Activated CD8-positive, alpha-beta memory T cell treated with anti-CD3 and anti-CD28 coated beads for 1 hour (primary cell): ENCODE measurements at places on chromosomes 6 and 20.

DNA sequence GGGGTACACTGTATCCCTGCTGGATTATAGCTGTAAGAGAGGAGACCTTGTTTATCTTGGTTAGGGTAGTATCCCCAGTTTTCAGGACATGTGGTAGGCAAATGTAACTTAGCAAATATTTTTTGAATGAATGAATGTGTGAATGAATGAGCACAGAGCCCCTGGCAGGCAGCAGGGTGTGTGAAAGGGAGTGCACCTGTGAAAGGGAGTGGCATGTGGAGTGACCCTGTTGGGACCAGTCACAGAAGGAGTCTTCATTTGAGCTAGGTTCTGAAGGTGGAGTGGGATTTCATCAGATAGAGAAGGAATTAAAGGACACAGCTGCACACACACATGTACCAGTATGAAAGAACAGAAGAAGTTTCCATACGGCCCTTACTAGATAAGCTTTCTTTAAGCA lies 4.9 kb downstream of the SMAP1 start:
- DNase-seq = no peak

DNA sequence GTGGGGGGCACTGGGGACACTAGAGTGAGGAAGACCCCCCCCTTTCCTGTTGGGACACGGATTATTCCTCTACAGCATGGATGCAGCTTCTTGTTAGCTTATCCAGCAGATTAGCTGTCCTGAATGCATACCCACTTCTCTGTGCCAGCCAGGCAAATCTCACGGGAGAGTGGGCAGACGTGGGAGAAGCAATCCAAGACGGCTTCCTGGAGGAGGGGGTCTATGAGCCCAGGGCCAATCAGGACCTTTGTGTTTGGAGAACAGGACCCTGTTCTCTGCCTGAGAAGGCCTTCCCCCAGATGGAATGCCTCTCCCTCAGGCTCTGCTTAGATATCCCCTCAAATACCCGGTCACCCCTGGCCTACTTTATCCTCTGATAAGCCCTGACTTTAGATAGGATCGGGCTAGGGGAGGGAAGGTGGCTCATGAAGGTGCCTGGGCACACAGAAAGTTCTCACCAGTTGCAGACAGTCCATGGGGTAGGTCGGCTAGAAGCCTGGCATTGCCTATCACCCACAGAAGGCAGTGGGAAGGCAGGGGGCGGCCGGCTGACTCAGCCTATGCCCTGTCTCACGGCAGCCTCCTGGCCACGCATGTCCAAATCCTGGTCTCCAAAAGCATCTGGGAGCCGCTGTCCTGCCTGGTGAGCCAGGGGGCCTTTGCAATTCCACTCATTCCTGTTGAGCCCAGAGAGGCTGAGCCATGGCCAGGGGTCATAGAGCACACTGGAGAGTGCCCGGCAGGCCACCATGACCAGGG lies 34.7 kb downstream of the SUN5 start:
- DNase-seq = no peak

DNA sequence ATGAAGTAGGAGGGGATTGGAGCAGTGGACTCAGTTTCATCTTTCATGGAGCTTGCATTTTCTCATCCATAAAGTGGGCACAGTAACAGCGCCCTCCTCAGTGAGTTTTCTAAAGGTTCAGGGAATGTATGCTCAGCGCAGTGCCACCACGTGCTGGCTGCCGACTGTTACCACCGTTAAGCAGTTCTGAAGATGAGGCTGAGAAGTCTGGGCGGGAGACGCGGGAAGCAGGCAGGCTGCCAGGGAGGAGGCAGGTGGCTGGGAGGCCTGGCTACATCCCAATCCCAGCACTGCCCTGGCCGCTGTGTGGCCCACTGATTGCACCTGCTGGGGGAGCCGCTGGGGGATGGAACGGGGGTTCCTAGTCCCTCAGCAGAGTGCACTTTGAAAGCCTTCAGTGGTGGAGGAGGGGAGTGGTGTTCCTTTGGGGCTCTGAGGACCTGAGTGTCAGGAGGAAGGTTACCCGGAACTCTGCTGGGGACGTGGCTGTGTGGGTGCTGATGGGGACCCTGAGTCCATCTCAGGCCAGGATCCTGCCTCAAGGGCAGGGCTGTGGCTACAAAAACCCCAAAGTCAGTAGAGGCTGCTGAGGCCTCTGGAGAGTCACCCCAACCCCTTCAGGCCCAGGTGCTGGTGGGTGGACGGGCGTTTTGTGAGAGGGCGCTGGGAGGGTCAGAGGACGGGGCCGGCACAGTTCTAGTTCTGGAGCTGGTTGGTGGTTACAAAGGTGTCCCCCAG lies 28.0 kb upstream of the PHACTR3 start:
- no peak for DNase-seq

GRCh38 chr20:4870906-4871305 lies 130.4 kb downstream of the SLC23A2 start:
- DNase-seq = no peak

- no peak for DNase-seq
Observed at GRCh38 chr6:106180208-106180607, 94.1 kb downstream of the PRDM1 start.

GRCh38 chr6:125834348-125834747 lies 43.6 kb downstream of the NCOA7 start:
- no peak for DNase-seq

DNA sequence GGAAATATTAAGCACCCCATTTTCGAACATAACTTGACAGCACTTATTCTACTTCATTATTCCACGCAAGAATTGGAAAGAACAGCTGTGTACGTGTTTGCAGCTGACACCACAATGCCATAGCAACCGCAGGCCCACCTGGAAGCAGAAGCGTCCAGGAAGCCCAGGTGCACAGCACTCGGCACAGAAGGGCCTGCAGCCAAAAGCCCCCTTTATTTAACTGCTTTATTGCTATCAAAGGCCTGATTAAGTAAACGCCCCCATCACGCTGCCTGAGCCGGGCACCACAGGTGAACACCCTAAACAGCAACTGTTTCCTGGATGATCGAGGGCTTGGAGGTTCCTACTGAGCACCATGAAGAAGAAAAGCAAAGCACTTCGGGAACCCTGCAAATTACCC lies 6.3 kb downstream of the TAF4 start:
- DNase-seq = no peak

- no peak for DNase-seq
Observed at GRCh38 chr6:149461670-149462069, 23.1 kb downstream of the ZC3H12D start.

GRCh38 chr6:84871925-84872324 lies 107.5 kb upstream of the TBX18 start:
- DNase-seq = no peak

DNA sequence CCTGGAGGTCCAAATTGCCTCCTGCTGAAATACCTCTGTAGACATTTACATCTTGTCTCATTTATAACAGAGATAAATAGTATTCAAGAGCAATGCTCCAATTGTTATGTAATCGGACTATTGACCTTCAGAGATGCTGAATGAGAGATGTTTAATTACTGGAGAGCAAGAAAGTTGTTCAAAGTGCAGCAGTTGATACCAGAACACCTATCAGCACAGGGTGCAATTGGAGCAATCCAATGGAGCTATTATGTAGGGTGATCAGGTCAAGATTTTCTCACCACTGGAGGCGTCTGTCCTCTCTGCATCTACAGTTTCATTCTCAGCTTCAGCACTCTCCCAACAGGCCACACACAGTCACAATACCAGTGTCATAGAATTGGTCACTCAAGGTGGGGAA lies 19.5 kb upstream of the TMX4 start:
- DNase-seq = no peak

GRCh38 chr20:23371496-23371895 lies 9.5 kb downstream of the GZF1 start:
- DNase-seq = no peak

DNA sequence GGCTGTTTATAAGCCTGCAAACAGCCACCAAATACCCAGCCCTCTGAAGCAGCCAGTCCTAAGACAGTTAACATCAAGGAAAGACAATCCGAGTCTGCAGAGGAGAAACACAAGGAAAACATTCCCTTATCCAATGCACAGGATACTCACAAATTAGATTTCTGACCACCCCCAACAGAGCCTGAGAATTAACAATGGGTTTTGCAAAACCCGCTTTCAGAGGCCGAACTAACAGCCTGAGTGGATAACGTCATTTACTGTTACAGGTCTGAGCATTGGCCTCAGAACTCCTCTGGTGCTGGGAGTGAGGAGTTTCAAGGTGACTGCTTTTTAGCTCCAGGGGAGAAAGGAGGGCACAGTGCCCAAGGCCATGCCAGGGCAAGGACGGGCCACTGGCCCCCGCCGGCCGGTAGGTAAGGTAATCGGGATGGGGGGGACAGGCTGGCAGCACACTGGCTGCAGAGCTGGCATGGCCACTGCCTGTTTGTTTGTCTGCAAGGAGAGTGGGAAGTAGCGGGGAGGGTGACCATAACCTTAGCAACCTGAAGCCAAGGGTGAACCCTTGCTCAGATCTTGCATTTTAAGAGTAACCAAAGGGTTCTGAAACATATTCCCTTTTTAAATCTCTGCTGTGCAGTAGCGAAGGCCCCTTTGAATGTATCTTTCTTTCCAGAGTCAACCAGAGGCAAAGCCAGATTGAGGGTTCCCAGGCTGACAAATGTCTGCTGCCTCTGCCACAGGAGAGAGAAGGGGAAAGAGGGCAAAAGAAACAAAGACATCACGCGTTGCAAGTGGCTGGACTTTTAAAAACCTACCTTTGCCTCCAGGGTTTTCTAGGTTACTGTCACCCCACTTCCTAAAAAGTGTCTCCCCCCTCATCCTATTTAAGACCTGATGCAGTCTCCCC lies 3.9 kb downstream of the ZMYND8 start:
- no peak for DNase-seq

DNA sequence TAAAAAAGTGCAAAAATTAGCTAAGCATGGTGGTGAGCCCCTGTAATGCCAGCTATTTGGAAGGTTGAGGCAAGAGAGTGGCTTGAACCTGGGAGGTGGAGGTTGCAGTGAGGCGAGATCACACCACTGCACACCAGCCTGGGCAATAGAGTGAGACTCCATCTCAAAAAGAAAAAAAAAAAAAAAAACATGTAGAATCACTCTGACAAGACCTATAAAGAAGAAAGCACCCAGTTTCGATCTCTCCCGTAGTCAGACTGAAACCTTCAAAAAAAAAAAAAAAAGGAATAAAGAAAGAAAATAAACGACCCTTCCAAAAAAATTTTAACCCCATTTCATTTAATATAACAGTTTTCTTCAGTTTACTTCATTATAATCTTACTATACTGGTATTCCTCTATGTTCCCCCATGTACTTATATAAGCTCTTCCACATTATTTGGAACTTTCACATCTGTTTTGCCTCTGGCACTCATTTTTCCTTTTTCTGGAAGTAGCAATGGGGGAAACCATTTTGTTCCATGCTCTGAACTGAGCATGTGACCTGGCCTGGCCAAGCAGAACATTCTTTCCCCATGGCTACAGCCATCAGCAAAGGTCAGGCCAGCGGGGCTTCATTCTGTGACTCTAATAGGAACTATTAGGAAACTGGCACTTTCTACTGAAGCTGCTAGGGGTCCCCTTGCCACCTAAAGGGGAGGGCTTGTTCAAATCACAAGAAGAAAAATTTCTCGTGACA lies 9.6 kb downstream of the SLC18B1 start:
- no peak for DNase-seq

- no peak for DNase-seq
Observed at GRCh38 chr6:148760568-148761526, 14.0 kb downstream of the UST start.

- DNase-seq = no peak
Observed at GRCh38 chr6:109824105-109824504, 133.0 kb downstream of the FIG4 start.

DNA sequence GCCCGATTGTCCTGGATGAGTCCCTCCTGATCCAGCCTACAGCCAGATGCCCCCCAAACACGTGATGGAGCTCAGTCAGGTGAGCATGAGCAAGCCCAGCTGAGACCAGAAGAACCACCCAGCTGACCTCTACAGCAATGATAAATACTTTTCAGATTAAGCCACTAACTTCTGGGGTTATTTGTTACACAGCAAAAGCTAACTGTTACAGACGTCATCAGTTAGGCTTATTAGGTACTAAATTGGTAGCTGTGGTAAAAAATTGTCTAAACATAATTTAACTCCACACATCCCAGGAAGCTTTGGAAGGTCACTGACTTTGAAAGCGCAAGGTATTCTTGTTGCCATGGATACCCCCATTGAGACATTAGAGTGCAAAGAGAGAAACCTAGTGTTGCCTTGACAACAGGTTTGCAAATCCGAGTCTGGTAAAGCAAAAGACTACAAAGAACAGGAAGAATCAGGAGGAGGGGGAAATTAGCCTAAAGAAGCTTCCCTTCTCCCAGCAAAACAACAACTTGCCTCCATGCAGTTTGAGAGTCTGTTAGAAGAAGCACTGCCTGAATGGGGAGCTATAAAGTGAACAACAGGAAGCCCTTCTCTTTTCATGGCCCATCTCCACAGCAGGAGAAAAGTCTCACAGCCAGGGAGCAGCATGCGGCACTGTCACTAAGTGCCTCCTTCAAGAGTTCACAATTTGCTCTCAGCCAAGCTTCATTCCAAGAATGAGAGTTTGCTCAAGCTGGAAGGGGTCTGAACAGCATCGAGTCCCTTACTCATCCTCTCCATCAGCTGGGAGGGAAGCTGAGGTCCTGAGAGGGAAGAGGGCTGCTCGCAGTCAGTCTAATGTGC lies 41.7 kb upstream of the ZNF831 start:
- DNase-seq = no peak

DNA sequence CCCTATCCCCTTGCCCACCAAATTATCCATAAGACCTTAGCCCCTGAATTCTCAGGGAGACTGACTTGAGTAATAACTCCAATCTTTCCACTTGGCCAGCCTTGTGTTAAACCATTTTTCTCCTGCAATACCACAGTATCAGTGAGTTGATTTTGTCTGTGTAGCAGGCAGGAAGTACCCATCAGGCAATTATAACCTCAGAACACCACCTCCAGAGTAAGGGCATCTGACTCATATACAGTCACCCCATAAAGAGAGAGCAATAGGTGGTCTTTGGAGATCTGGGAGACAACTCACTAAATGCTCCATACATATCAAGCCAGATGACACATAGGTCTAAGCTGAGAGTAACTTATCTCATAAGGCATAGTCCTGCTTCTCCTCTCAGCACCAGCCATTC lies 83.7 kb downstream of the FILIP1 start:
- no peak for DNase-seq
